Ascending aorta (tissue), 2 donors: ENCODE measurements at places on chromosomes 1 and 21. TPM values are rescaled to one million over a fixed set of nuclear protein-coding genes. Genes with fewer than 3 reads are reported as not detected.

C4BPA gene
- not detected for total RNA-seq

SPRR5 gene
- not detected for total RNA-seq

GABPB2 gene
- 3.7 TPM for total RNA-seq

GPR3 gene
- 2.0 TPM for total RNA-seq

RNF115 gene
- total RNA-seq, result 16.5 TPM

KRTAP10-9 gene
- total RNA-seq, result not detected

RGS16 gene
- 8.1 TPM for total RNA-seq

DNAI4 gene
- total RNA-seq, result not detected

SLC25A24 gene
- total RNA-seq, result 7.0 TPM

TTC13 gene
- total RNA-seq, result 21.5 TPM

GJB3 gene
- total RNA-seq, result not detected

BRINP3 gene
- 1.5 TPM for total RNA-seq

RPRD2 gene
- 13.7 TPM for total RNA-seq

MRPL39 gene
- total RNA-seq, result 26.1 TPM

RNU1-2 gene
- under 0.01 TPM for total RNA-seq

TCP10L gene
- 3.9 TPM for total RNA-seq

PDZK1IP1 gene
- total RNA-seq, result not detected

TSPAN2 gene
- 10.9 TPM for total RNA-seq

ZNF648 gene
- not detected for total RNA-seq

ZBTB37 gene
- total RNA-seq, result 5.0 TPM

CHIA gene
- total RNA-seq, result not detected

HAO2 gene
- total RNA-seq, result not detected

SPRR1B gene
- not detected for total RNA-seq

PTPN22 gene
- 2.3 TPM for total RNA-seq

LMX1A gene
- 1.7 TPM for total RNA-seq

C1QA gene
- total RNA-seq, result 202 TPM

ASCL5 gene
- total RNA-seq, result not detected

CAMSAP2 gene
- total RNA-seq, result 22.4 TPM

FCRL4 gene
- not detected for total RNA-seq

ATP13A2 gene
- total RNA-seq, result 39.2 TPM

BCAR3 gene
- 41.0 TPM for total RNA-seq

MROH9 gene
- total RNA-seq, result not detected

TGFB2 gene
- total RNA-seq, result 9.9 TPM
